Thymus (tissue), 14 donors: ENCODE measurements at places on chromosomes 11 and 22. TPM values are rescaled to one million over a fixed set of nuclear protein-coding genes. Genes with fewer than 3 reads are reported as not detected.

Gene KCNJ1
- 0.19 TPM for total RNA-seq

Gene CST6
- 0.66 TPM for total RNA-seq

Gene LARGE2
- 3.5 TPM for total RNA-seq

- peak; percentile 59 for DNase-seq
- no peaks in the 10 kb centered on the region for H3K36me3 ChIP-seq
- peaks cover 7% of the 10 kb centered on the region for H3K4me1 ChIP-seq
Observed at GRCh38 chr11:5600374-5600851, 4.0 kb downstream of the TRIM6 start.
